ENCODE measurements at places on chromosomes 6 and 20.

DNA sequence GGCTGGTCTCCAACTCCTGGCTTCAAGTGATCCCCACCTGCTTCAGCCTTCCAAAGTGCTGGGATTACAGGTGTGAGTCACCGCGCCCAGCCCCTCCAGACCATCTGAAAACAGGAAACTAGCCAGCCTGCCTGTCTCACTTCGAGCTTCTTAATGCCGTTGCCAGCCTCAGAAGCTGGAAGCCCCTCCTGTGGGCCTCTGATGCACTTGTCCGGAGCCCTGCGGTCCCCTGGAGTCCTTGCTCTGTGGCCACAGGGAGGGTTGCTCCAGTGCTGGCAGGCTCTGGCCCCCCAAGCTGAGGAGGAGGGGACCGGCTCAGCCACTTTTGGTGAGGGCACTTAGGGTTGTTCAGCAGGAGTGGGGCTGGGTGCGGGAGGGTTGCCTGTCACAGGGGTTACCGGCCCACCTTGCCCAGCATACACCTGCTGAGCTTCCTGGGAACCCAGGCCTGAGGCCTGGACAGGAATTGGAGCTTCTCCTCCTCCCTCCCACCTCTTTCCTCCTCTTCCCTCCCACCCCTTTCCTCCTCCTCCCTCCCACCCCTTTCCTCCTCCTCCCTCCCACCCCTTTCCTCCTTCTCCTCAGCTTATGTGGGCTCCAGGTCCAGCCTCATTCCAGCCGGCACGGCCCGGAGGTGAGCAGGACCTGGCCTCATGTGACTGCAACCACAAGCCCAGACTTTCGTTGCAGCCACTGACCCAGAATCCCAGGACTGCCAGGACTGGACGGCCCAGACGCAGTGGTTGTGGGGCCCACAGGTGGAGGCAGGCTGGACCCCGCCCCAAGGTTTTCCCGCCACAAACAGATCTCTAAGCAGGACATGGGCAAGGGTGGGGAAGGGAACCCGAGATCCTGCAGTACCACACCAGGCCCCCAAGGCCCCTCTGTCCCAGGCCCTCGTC, 9.4 kb upstream of the BIRC7 start:
- DNase-seq: no peak

- DNase-seq: no peak
Observed at GRCh38 chr6:11752360-11752759, 26.2 kb downstream of the ADTRP start.

GRCh38 chr6:15357782-15358181, 111.9 kb downstream of the JARID2 start:
- DNase-seq: no peak

GRCh38 chr6:97778290-97779038, 495.4 kb upstream of the MMS22L start:
- no peak for DNase-seq

DNA sequence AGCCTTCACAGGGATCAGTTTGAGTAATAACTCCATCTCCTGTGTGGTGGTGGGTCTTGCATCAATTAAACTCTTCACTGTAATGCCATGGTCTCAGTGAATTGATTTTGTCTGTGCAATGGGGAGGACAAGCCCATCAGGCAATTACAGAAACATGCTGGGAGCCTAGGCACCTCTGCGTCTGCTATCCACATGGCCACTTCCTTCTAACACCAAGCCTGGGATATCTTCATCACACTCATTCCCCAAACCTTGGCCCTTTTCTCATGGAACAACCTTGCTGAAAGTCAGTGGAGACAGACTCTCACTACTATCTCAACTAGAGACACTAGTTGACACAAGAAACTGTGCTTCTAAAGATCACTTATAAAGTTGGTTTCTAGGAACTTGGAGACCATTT, 210.1 kb upstream of the SHLD1 start:
- DNase-seq: no peak

DNA sequence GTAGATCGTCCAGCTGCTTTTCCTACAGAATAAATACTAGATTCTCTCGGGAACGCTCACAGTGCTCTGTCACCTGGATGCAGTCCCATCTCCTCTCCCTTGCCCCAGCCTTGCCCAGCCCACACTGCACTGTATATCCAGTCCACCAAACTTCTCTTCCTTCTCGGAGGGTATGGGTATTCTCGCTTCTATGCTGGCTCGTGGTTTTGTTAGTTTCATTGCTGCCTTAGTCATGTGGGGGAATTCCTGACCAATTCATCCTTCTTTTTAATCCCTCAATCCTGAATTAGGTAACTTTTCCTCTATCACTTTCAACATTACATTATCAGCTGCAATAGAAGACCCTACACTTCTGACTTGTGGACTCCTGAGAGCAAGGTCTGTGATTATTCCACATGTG, 252.4 kb downstream of the GMDS start:
- no peak for DNase-seq

DNA sequence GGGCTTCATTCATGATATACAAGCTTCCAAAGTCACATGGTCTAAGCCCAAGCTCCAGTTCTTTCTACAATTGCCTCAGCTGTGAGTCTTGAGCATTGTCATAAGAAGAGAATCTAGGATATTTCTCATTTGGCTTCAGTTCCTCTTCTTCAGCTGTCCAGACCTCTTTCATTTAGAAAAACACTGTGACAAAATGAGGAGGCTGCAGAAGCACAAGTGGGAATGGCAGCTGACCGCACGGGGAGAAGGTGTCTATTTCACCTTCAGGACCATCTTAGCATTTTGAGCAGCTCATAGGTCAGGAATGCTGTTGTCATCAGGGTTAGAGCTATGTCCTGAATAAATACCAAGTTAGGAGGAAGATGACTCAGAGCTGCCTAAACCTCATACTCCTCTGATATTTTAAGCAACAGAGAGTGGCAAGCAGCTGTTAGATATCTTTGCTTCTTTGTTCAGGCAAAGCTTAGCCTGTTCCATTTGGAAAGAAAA, 390.1 kb upstream of the CITED2 start:
- DNase-seq: peak; percentile 93

- DNase-seq: no peak
Observed at GRCh38 chr6:45677381-45678284, 299.9 kb upstream of the SUPT3H start.

DNA sequence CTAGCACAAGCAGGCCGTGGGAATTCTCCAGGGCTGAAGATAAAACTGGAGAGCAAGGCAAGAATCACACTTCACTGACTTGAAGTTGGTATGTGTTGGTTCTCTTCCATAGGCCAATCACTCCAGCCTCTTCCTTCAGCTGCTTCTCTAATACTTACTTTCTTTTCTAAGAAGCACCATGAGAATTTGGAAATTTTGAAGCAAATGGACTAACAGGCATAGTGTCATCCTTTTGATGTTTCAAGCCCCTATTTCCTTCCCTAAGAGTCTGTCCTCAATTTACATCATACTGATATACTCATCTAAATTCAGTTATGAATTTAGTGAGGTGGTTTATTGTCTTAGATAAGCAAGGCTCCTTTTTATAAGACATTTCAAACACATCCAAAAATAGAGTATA, 24.0 kb downstream of the SLC26A8 start:
- DNase-seq: no peak

GRCh38 chr20:10357974-10358373, 76.0 kb downstream of the MKKS start:
- DNase-seq: no peak

DNA sequence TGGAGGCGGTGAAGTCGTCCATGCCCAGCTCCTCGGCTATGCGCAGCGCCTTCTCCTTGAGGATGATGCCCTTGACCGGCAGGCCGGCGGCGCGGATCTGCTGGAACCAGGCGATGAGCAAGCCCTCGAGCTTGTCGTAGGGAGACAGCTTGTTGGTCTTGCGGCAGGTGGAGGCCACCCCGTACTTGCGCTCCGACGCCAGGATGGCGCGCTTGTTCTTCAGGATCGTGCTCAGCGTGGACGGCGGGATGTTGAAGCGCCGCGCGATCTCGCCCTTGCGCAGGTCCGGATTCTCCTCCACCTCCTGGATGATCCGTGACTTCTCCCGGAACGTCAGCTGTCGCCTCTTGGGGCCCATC, 435 bp downstream of the CENPB start:
- no peak for DNase-seq

- no peak for DNase-seq
Observed at GRCh38 chr6:135506270-135506997, 8.9 kb upstream of the AHI1 start.

GRCh38 chr6:14786455-14786854, 459.4 kb upstream of the JARID2 start:
- no peak for DNase-seq

- DNase-seq: no peak
Observed at GRCh38 chr6:169048185-169048864, 205.3 kb downstream of the THBS2 start.

DNA sequence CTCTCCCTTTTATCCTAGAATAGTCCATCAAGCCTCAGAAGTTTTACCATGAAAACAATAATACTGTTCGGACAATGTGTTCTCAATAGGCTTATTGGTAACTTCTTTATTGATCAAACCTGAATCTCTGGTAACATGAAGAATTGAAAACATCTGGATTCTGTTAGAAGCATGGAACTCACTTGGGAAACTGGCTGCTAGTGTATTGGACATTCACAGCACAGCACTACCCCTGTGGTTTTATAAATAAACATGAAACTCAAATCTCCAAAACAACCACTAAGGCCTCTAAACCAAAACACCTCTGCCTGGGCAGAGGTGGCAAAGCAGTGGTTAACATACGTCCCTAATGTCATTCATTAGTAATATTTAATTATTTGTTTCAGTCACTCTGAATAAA, 157.6 kb upstream of the KCNQ5 start:
- peak; percentile 4 for DNase-seq

DNA sequence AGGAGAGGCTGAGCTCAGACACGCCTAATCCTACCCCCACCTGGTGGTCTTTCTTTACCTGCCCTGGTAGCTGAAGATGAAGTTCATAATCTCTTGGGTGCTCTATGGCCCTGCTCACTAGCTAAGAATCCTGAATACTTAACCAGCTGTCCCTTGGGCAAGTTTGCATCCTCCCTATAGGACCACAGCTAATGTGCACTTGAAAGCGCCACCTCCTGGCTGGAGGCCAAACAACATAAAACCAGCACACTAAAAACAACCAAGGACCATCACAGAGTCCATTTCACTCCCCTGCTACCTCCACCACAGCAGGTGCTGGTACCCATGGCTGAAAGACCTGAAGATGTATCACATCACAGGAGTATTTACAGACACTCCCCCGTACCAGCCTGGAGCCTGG, 155.5 kb upstream of the SLC24A3 start:
- DNase-seq: no peak

DNA sequence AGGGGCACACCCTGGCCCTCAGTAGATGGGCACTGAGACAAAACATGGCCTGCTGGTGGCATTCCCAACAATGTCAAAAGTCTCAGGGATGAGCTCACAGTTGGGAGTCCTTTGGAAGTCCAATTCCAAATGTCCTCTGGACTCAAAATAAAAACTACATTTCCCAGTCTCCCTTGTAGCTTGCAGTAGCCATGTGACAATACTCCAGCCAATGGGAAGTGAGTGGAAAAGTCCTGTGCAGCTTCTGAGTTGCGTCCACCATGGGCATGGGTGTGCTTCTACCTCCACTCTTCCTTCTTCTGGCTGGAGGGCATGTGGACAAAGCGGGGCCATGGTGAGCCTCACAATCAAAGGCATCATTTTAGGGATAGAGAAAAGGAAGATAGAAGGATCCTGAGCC, 5.8 kb upstream of the ADAM33 start:
- no peak for DNase-seq

- DNase-seq: no peak
Observed at GRCh38 chr6:149336609-149336928, 19.1 kb downstream of the TAB2 start.

DNA sequence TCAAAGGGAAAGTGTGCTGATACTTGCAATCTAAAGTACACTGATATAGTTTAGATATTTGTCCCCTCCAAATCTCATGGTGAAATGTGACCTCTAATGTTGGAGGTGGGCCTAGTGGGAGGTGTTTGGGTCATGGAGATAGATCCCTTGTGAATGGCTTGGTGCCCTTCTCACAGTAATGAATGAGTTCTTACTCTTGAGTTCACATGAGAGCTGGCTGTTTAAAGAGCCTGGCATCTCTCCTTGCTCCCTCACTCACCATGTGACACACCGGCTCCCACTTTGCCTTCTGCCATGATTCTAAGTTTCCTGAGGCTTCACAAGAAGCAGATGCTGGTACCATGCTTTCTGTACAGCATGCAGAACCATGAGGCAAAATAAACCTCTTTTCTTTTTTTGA, 78.1 kb downstream of the REPS1 start:
- no peak for DNase-seq

DNA sequence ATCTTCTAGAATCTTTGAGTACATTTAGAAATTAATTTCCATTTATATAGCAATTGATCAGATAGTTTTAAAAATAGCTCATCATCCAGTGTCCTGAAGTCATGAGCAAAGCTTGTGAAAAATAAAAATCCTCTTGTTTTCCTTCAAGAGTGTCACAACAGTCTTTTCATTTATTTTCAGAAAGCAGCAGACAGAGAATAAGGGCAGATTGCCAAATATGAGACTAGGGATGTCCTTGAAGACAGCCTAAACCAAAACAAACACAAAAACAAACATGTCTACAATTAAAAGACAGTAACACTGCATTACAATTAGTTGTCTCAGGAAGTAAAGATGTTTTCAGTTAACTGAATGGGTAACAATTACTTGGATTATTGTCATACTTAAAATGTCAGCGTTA, 682.8 kb downstream of the TFAP2A start:
- no peak for DNase-seq

DNA sequence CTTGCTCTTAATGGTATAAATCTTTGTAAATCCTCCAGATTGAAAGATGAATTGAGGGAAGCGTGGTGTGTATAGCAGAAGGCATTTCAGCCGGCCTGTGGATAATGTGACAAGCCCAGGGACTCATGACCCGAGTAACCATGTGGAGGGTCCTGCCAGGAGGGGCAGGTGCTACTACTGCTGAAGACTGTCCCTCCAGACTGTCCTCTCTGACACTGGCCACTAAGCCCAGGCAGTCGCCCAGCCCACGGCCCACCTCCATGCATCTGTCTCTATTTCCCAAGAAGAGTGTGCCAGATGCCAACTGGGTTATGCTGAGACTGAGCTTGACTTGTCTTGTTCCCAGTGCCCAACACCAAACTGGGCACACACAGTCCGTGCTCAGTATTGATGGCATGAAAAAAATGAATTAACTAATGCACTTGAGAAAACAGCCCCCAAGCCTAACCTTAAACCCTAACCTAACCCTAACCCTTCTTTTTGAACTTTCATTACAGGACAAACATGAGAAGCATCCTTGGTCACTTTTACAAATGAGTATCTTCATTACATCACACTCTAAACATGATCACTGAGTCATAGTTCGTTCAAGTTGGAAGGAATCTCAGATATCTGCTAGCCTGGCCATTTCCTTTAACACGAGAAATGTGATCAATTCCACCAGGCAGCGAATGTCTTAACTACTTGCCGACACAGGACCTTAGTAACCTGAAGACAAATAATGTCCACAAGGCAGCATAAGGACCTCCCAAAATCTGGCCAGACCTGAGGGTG, 182.2 kb upstream of the RREB1 start:
- DNase-seq: no peak

DNA sequence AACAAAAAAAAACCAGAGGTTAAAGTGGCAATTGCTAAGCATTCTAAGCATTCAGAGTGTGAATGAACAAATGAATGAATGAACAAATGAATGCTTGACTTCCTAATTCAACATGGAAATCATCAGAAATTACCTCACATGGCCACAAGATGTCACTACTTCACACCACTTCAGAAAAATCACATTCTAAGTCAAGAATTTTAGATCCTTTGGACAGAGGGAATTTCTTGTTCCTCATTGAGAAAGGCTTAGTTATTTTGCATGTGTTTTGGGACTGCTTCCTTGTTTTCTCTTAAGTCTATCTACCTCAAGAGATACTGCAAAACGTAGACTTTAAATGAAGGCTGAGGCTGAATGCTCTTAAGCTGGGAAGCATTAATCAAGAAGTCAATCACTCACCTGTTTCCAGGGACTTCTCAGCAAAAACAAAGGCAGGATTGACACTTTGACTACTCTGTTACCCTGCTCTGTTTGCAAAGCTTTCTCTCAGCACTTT, 120.2 kb downstream of the MBOAT1 start:
- peak; percentile 15 for DNase-seq

Data from GM04504 (cell line).